ENCODE measurements at places on chromosomes 2 and 18. TPM values are rescaled to one million over a fixed set of nuclear protein-coding genes. Genes with fewer than 3 reads are reported as not detected.

The SYT4 gene
- not detected for total RNA-seq

The ALPP gene
- total RNA-seq, result not detected

The CASP10 gene
- total RNA-seq, result 4.5 TPM

The RAB6C gene
- total RNA-seq, result not detected

The HOXD13 gene
- 2.4 TPM for total RNA-seq

The DNER gene
- 0.30 TPM for total RNA-seq

The MBD1 gene
- 79.3 TPM for total RNA-seq

The MCFD2 gene
- 503 TPM for total RNA-seq

The RAX gene
- not detected for total RNA-seq

The B3GNT7 gene
- under 0.01 TPM for total RNA-seq

The ADD2 gene
- not detected for total RNA-seq

The TOGARAM2 gene
- 0.09 TPM for total RNA-seq

The LRRTM4 gene
- not detected for total RNA-seq

The NCKAP5 gene
- 9.2 TPM for total RNA-seq
